ENCODE measurements at places on chromosomes 12 and 14.

DNA sequence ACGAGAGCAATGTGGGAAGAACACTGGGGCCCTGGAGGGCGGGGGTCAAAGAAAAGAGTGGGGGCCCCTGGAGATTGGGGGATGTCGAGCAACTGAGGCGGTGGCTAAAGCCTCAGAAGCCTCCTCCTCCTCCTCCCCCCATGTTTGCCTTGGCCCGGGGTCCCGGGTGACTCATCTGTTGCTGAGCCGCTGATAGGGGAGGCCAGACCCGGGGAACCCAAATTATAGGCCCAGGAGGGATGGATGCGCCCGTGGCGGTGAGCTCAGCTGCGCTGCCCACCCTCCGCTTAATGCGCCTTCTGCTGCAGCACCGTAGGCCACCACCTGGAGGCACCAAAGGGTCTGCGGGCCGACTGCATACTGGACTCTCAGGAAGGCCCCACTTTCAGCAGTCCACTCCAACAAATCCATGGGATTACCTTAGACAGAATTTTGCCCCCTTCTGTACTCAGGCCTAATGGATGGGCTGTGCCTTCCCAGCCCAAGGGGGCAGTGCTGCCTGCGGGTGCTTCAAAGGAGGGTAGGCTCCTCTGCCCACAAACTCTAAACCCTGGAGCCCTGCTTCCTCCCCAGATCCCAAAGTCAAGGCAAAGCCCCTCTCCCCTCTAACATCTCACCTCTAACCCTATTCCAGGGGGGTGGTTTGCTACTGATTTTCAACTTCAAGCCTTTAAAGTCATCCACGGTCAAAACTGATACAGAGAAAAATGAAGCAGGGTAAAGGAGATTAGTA lies 2.6 kb upstream of the WNT10B start:
- ATAC-seq = peak; percentile 6

DNA sequence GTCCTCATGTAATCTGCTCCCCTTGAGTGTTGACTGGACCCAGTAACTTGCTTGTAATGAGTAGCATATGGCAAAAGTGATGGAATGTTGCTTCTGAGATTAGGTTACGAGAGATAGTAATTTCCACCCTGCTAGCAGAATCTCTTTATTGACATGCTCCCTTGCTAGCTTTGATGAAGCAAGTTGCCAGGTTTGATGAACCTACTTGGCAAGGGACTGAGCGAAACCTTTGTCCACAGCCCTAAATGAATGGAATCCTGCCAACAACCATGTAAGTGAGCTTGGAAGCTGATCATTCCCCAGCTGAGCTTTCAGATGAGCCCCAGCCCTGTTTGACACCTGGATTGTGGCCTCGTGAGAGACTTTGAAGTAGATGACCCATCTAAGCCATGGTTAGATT lies 120.8 kb upstream of the PLXNC1 start:
- no peak for ATAC-seq

GRCh38 chr12:69555461-69555860 lies 29.8 kb upstream of the CCT2 start:
- ATAC-seq = no peak

DNA sequence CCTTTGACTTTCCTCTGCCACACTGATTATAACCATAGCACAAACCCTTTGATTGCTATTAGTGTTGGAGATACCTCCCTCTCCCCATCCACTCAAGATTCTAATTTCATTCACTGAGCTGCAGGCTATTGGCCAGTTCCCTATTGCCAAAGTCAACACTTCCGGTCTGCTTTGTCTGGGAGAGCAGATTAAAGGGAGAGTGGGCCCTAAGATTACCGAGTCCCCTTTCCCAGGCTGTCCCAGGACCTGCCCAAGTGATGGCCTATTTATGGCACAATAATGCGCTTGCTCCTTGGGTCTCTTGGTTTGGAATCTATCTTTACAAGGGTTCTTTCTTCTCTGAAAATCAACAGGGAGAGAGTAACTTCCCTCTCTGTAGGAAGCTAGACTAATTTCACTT lies 42.9 kb upstream of the LTBP2 start:
- ATAC-seq = no peak

- ATAC-seq = no peak
These were observed 41.0 kb downstream of the TRAF3 start for GRCh38 chr14:102817942-102818940.

GRCh38 chr12:25250744-25251730 lies at the start of gene KRAS:
KRAS (minus strand) TSS chr12:25250929.
- peak; percentile 89 for ATAC-seq

DNA sequence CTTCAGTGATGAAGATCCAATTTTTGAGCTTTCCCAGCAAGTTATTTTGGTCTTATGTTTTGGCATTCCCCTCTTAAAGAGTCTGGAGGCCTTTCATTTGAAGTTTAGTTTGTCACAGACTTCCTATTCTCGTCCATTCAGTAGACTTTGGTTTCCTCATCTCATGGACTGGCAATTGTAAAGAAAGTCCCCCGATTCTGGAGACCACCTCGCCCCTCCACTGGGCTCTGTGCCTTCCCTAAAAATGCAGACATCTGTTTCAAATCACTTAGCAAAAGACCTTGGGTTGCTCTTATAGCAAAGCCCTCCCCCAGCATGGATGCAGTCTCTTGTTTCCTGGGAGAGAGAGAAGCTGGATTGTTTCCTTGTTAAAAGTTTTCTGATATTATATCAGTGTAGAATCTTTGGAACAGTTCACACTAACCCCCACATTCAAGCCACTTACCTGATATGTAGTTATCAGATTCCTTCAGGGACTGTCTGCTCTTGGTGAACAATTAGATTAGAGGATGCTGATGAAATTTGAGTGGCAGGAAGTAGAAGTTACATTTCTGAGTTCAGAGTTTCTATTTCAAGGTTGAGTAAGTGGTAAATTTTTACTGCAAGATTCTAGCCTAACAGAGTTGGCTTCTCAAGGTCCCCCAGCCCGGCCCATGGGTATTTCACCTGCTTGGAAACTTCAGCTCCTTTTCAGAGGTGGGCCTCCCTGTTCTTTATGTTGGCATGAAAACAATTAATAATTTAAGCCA lies 56.3 kb downstream of the PLXNC1 start:
- ATAC-seq = no peak

DNA sequence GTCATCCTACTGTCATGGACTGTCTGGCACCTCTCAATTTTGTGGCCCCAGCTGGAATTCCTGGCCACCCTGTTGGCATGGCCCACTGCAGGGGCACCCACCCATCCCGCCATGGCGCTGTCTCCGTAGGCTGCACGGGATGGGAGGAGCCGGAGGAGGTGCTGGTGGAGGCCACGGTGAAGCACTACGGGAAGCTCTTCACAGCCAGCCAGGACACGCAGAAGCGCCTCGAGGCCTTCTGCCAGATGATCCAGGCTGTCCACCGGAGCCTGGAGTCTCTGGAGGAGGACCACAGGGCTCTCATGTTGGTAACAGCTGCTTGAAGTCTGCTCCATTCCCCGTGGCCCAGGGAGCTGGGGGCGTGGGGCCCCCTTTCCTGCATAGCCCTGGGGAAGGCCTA lies 3.9 kb downstream of the CCDC197 start:
- ATAC-seq = peak; percentile 2

- no peak for ATAC-seq
These were observed 4.9 kb downstream of the PPP1R3E start for GRCh38 chr14:23297611-23298277.

- no peak for ATAC-seq
These were observed 2.8 kb downstream of the SLC5A8 start for GRCh38 chr12:101207086-101207780.

- ATAC-seq = no peak
These were observed 9.8 kb downstream of the MUCL1 start for GRCh38 chr12:54863948-54864618.

- ATAC-seq = peak; percentile 78
These were observed 8.4 kb downstream of the OR6S1 start for GRCh38 chr14:20632831-20633691.

DNA sequence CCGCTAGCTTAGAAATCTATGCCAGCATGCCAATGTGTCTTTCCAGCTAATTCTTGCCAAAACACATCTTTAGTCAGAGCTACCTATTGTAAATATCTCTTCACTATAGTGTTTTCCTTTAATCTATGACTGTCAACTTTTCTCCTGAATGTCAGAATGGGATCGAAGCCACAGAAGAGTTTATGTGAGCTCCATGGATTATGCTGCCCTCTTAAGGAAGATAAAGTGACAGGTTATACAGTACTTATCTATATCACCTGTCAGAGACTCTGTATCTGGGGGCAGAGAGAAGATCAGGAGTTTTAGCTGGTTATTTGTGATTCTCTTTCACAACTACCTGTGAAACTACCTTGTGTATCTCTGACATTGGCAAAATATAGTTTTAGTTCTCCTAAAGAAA lies 204.3 kb upstream of the SEL1L start:
- no peak for ATAC-seq

Data from motor neuron (in vitro differentiated cells).